ENCODE measurements at places on chromosomes 4 and X.

DNA sequence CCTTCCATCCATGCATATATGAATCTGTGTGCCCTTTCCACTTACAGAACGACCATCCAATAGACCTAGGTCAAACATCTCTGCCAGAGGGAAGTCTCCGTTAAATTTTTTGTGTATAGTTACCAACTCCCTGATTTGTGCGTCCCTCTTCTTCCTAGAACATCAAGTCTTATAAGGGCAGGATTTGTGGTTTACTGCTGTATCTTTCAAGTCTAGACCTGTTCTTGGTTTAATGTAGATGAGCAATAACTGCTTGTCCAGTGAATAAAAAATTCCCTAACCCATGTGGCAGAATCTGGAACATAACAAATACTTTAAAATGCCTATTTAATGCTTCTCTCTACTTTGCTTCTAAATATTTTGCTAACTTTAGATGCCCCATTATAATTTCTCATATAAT is 988.8 kb downstream of the RAPGEF2 start:
- no peak for ATAC-seq

- ATAC-seq: no peak
Measured at GRCh38 chr4:175790083-175790482, 22.0 kb downstream of the GPM6A start.

DNA sequence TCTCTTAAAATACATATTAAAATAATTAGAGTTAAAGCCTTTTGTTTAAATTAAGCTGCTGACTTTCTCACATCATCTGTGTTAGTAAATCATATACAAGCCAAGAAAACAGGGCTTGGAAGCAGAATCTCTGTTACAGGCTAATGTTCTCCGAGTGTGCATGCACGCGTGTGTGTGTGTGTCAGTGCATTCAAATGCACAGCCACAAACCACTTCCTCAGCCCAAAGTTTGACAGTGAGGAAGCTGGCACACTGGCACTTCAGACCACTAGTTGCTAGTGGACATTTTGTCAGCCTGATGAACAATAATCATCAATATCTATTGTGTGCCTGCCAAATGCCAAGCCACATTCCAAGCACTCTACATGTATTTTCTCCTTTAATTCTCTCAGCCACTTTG is 5.6 kb downstream of the MAOB start:
- no peak for ATAC-seq

DNA sequence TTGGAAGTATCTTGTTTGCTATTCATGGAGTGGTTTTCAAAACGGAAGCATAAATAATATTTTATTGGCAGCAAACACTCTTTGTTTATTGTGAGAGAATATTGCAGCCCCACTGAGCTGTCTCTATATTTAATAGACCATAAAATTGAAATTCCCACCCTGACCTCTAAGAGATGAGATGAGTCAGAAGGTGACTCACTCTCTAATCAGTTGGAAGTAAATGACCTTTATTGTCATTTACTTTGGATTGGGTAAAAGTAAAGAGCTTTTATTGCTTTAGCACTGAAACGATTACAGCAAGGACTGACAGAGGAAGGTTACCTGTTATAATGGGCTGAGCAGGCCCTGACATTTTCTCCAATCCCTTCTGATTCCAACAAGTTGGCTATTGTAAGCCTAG is 55.0 kb downstream of the SYTL5 start:
- ATAC-seq: peak; percentile 34

DNA sequence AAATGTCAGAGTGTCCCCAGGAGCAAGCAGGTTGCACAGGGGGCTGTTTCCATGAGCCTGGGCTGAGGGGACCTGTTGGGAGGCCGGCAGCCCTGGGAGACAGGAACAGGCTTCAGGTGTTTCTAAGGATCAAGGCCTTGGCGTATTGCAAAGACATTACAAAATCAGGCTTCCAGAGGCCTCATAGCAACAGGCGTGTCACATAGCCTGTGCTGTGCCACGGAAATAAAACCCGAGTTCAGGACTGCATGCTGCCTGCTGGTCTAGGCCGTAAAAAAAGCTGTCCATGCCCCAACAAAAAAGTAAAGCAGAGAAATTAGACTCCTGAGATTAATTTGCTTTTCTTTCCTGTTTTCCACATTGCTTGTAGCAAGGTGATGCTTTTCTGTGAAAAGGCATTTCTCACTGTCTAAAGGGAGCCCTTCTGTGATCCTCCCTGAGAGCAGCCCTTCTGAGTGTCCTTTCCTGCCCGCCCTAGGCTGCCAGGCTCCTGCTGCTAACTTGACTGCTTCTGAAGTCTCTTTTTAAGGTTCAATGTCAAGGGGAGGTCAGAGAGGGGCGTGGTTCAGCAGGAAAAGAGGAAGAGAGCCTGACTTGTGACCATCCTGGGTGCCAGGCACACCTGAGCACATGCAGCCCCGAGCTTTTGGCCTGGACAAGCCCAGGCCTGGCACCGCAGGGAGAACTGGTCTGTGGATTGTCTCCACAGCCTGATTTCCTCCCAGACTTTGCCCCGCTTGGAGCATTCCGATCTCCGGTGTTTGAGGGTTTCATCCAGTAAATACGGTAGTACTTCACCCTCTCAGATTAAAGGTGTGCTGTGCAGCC is 21.3 kb downstream of the SHROOM2 start:
- ATAC-seq: no peak

DNA sequence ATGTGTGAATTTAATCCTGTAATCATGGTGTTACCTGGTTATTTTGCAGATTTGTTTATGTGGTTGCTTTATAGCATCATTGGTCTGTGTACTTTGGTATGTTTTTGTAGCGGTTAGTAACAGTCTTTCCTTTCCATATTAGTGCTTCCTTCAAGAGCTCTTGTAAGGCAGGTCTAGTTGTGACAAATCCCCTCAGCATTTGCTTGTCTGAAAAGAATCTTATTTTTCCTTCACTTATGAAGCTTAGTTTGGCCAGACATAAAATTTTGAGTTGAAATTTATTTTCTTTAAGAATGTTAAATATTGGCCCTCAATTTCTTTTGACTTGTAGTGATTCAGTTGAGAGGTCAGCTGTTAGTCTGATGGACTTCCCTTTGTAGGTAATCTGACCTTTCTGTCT is 1096.1 kb upstream of the SLIT2 start:
- no peak for ATAC-seq

GRCh38 chrX:39017077-39017476 is 215.8 kb downstream of the MID1IP1 start:
- no peak for ATAC-seq

DNA sequence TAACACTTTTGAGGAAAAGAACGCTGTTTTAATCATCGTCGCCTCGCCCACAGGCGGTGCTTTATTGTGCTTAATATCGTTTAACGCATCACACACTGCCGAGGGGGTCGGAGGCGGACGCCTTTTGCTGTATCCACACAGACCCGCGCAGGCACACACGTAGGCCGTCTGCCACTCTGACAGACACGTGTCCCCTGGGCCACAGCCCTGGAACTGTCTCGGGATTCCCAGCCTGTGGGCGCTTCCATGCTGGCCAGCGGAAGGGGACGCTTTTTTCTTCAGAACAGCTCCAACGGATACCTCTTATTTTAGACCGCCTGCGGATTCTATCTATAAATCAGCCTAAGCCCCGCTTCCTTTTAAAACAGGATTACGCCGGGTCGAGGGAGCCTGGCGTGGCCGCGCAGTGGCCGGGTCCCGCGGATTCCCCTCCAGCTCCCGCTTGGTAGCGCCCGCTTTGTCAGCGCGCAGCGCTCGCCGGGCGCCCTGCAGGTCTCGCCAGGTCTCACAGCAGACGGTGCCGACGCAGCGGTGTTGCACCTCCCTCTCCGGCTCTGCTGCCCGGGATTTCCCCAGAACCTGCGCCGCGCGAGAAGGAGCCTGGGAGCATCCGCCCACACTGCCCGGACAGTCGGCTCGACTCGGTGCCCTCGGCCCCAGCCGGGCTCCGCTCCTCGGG is at the start of gene NOCT:
Gene NOCT (plus strand): TSS at position 513 of the 679 bp plus-strand sequence. CDS start 201 bp downstream, outside the sequence.
- peak; percentile 88 for ATAC-seq

DNA sequence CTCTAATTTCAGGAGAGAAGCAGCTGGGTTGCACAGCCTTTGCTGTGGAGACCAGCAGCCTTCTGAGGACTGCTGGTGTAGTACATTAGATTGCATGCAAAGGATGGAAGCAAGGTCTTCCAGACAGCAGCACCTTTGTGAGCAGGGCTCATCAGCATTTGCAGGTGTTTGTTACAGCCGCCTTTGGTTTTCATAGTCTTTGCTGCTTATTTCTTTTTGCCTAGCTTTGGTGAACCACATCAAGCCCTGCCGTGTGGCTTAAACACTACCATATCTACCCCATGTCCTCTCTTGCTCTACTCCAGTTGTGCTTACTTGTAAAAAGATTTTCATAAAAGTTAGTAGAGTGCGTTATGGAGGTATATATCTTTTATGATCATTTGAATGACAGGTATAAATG is 57.5 kb downstream of the MTM1 start:
- no peak for ATAC-seq

DNA sequence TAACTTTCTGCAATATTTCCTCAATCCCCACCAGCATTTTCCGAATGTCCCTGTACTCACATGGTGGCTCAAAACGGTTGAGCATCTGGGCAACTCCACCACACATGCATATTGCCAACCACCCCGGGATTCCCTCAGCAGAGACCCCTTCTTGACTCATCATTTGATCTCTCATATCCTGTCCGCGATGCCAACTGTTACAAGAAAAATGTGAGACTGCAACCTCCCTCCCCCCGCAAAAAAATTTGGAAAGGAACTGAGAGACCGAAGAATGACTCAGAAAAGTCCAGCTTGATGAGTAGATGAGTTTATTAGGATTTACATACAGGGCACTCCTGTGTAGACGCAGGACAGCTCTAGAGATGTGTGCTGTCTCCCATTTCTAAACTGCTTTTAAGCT is 561.4 kb downstream of the ZIC3 start:
- no peak for ATAC-seq

DNA sequence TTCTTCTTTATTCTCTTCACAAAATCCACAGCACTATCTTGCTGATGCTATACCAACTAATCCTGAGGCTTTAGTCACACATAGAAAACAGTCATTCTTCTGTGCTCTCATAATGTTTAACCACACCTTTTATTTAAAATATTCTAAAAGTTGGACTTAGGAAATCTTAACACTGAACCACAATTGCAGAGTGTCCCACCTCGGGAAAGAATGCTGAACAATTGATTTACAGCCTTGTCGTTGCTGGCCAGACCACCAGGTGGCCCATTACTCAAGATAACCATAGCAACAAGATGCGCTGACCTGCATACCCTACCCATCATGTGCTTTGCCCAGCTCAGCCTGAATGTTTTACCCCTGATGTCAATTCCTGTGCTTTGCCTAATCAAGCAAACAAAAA is 100.8 kb downstream of the ARSJ start:
- ATAC-seq: peak; percentile 43
